ENCODE measurements at places on chromosomes 7 and 10.

DNA sequence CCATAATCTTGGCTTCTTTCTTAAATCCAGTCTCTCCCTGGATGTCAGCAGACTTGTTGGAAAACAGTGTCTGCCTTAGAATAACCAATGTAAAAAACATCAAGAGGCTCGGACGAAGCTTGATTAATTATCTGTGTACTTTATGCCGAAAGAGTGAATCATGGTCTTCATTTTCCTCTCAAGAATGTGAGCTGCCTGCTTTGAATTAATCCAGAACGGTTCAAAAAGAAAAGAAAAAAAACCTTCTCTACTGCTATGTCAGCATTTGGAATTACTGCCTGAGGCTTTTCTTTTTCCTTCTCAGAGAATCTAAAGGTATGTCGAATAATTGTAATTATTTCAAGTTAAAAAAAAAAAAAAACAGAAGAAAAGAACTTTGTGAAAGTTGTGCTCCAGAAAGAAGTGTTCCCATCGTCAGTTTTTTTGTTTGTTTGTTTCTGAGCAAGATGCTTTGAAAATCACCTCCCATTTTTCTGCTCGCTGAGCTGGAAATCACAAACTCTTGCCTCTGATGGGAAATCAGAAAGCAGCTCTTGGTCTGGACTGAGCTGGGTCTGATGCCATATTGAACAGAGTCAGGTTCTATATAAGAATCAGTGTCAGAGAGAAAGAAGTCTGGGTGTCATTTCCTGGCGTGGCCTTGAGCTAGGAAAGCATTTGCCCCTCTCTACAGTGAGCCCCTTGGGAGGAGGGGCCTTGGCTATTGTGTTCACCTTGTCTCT is 20.2 kb downstream of the PLPP4 start:
- no peak for DNase-seq

GRCh38 chr7:93146472-93147141 is 1.6 kb downstream of the SAMD9L start:
- DNase-seq, result no peak

GRCh38 chr10:75450644-75451640 is 19.5 kb downstream of the LRMDA start:
- no peak for DNase-seq

GRCh38 chr10:106959521-106959920 is 205.0 kb downstream of the SORCS1 start:
- DNase-seq, result no peak

DNA sequence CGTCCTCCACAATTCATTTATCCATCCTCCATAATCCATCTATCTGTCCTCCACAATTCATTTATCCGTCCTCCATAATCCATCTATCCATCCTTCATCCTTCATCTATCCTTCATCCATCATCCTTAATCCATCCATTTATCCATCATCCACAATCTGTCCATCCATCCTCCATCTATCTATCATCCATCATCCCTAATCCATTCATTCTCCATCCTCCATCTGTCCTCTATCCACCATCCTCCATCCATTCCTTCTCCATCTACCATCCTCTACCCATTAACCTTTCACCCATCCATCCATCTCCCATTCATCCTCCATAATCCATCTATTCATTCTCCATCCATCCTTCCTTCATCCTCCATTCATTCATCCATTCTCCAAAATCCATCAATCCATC is 36.0 kb upstream of the DPYSL4 start:
- DNase-seq, result no peak

DNA sequence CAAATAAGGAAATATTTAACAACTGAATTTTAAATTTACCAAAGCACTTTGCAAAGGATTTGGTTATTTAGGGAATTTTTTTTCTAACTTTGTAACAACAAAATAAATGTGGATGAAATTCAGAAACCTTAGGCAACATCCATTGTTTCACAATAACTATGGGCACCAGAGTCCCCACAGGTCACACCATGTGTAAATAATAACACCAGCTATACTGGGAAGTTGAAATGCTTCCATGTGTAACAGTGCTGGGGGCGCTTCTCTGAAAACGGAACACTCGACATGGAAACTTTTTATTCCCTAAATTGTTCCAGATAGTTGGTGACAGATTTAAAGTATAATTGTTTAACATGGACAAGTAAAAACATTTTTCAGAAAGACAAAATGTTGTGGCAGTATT is 818.6 kb downstream of the TNS3 start:
- no peak for DNase-seq
